Activated naive CD8-positive, alpha-beta T cell treated with anti-CD3 and anti-CD28 coated beads for 36 hours (primary cell): ENCODE measurements at places on chromosomes 3 and 15. TPM values are rescaled to one million over a fixed set of nuclear protein-coding genes. Genes with fewer than 3 reads are reported as not detected.

DNA sequence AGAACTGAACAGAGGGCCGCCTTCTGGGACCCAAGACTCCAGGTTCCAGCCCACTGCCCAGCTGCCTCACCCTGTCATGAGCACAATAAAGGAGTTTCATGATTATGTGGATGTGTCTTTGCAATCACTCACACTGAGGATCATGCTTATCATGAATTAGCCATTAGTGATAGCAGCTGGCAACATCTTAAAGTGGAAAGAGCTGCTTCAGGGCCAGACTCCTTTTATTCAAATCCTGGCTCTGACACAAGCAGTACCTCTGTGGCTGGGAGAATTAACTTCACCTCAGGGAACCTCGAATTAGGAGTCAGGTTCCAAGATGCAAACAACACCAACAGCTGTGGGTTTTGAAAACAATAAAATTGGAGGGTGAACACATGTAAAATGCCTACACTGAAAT, 6.6 kb upstream of the SCAP start:
- DNase-seq: no peak

DNA sequence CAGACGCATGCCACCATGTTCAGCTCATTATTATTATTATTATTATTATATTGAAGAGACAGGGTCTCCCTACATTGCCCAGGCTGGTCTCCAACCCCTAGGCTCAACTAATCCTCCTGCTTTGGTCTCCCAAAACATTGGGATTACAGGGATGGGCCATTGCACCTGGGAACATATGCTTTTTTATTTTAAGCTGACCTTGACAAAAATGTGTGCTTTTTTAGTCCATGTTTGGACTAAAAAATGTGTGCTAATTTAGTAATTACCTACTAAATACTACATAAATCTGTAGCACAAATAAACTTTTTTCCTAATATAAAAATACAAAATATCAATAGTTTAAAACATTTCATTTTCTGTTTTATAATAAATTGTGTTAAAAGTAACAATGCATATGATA, 693.2 kb downstream of the ROBO1 start:
- DNase-seq: no peak

The ANKUB1 gene
- total RNA-seq: not detected

- DNase-seq: no peak
These were observed 308.2 kb downstream of the PLCL2 start for GRCh38 chr3:17192995-17193394.

- DNase-seq: no peak
These were observed 64.4 kb downstream of the STRIT1 start for GRCh38 chr3:155229086-155229485.

- DNase-seq: no peak
These were observed 126.1 kb downstream of the LRRK1 start for GRCh38 chr15:101045236-101045646.

The TRH gene
- total RNA-seq: not detected
